GM13976 (cell line): ENCODE measurements at places on chromosomes 5 and 9.

GRCh38 chr5:138874771-138875551 lies at the start of gene LRRTM2:
Gene LRRTM2, minus strand, starts transcription at chr5:138875335. Its CDS starts 424 bp downstream, at chr5:138874911.
- no peak for DNase-seq

DNA sequence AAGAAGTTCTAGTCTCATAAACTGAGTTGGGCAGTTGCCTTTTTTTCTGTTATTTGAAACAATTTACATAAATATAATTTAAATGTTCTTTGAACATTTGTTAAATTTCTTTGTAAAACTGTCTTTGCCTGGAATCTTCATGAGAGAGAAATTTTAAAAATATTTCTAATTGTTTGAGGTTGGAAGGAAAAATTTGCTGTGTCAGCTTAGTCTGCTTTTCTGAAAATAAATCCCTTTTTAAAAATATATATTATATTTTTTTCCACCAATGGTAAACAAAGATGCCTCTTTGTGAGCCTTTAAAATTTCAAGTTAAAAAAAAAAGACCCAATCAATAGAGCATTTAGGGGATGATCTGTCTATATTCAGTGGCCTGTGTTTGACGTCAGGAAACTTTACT lies 542.7 kb downstream of the KIF4B start:
- DNase-seq: no peak

- no peak for DNase-seq
These were observed 413.3 kb upstream of the IRX1 start for GRCh38 chr5:3182133-3182876.

GRCh38 chr9:81245254-81245956 lies 443.9 kb downstream of the TLE1 start:
- no peak for DNase-seq

- DNase-seq: no peak
These were observed 16.7 kb downstream of the BRD9 start for GRCh38 chr5:875931-876330.

GRCh38 chr5:177099422-177100093 lies 12.8 kb downstream of the FGFR4 start:
- DNase-seq: no peak

DNA sequence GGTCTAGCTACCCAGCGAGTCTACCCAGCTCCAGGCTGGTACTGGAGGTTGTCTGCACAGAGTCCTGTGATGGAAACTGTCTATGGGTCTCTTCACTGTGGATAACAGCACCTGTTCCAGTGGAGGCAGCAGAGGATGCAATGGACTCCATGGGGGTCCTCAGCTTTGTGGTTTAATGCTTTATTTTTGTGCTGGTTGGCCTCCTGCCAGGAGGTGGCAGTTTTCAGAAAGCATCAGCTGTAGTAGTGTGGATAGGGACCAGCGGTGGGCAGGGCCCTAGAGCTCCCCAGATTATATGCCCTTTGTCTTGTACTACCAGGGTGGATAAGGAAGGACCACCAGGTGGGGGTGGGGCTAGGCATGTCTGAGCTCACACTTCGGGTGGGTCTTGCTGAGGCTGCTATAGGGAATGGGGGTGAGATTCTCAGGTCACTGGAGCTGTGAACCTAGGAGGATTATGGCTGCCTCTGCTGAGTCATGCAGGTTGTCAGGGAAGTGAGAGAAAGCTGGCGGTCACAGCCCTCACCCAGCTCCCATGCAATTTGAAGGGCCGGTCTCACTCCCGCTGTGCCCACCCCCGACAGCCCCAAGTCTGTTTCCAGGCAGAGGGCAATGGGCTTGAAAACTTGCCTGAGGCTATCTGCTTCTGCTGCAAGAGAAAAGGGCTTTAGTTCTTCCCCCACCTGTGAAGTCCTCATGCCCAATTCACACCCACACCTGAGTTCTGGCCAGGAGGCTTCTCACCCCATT lies 397.1 kb downstream of the TLE1 start:
- no peak for DNase-seq

DNA sequence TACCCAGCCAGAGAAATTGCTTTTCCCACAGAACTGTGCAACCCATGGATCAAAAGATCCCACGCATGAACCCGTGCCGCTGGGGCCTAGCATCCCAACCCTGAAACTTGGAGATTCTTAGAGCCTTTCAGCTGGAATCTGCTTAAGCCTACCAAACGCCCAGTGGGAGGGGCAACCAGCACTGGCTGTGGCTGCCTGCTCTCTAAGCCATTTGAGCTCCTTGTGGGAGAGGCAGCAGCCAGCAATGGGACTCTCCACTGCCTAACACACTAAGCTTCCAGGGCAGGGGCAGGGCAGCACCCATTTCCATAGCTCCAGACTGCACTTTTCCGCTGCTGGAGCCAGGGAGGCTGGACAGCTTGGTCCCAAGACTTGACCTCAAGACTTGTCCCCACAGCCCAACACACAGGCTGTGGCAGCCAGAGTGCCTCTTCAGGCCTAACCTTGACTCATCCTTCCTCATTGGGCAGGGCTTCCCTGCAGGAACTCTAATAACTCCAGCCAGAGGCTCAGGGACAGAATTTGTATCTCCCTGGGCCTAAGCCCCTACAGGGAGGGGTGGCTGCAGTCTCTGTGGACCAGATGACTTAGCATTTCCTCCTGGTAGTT lies 437.4 kb downstream of the MTRR start:
- DNase-seq: no peak

- DNase-seq: no peak
These were observed 55.6 kb downstream of the FANCC start for GRCh38 chr9:95261890-95262289.

DNA sequence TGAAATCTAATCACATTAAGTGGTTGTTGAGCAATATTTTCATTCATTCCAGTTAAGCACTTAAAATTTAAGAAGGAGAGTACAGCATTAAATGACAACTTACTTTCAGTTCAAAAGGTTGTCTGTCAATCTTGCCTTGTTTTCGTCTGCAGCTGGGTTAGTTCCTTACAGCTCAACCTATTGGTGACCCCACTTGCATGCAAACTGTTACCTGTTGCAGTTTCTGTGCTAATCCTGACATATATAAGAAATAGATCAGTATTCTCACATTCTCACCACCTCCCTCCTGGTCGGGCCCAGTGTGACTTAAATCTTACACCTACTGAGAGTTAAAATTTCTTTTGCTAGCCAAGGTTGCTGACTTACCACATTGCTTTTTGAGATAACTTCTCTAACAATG lies 191.8 kb upstream of the SMC2 start:
- no peak for DNase-seq

GRCh38 chr9:93126151-93126781 lies 7.8 kb downstream of the NINJ1 start:
- DNase-seq: no peak

DNA sequence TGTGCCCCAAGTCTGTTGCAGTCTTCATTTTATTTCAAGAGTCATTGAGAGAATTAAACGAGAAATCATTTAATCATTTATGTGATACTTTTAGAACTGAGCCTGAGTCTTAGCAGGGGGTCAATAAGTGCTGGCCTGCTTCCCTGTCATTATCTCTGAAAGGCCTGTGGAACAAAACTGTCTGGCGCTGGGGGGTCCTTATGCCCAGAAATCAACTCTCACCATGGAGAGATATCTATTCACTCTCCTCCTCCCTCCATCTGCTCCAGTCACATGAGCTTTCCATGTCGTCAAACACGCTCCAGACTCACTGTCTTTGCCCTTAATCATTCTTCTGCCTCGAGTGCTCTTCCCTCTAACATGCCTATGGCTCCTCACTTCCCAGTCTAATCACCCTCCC lies 136.8 kb downstream of the ESM1 start:
- no peak for DNase-seq

GRCh38 chr5:132195727-132196126 lies 31.9 kb downstream of the P4HA2 start:
- no peak for DNase-seq

- no peak for DNase-seq
These were observed 130.1 kb downstream of the C9orf50 start for GRCh38 chr9:129490583-129491486.

DNA sequence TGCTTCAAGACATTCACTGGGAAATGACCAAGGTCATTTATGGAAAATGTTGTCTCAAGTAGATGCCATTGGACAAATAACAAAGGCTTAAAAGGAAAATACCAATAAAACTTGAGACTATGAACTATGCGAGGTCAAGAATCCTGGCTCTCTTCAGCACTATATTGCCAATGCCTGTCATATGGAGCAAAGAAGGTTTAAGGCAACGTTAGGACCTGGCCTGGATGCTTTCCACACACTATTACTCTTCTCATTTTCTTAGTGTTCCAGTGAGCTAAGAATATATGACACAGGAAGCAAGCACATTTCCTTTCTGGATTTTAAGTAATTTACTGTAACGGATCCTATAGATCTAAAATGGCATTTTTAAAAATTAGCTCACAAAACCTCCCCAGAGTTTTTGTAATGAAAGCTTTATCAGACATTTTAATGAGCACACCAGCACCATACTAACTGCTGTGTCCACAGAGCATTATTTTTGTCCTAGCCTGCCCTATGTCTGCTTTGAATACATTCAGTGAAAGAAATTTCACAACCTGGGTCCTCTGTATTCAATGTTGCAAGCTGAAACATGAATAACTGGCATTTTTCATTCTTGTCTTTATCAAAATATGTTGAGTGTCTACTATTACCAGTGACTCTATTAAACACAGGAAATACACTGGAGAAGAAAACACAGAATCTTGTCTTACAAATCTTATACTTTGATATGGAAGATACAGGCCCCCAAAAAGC lies 315.6 kb downstream of the CETN3 start:
- no peak for DNase-seq

DNA sequence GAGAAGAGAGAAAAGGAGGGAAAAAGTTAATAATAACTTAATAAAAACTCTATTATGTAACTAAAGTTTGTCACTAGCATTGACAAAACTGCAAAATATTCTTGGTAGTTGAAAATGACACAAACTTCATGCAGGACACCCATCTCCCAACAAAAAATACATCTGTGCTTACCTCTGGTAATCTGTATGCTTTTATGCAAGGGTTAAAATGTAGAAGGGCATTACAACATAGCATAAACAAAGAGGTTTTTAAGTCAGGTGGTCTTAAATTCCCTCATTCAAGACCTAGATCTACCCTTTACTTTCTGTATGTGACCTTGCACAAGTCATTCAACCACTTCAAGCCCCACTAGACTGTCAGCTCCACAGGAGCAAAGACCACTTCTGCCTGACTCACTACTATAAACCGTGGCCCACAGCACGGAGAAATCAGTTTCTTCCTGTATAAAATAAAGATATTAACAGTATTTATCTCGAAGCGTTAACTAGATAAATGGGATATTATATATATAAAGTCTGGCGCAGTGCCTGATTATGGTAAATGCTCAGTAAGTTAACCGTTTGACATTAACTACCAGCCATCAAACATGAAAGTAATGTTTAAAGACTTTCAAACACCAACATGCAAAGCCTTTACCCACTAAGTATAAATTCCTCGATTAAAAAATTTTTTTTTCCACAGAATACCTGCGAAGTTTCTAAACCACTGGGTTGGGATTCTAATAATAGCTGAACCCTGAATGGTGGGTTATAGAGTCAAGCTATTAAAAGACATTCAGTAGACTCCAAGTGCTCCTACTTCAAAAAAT lies 2.0 kb downstream of the FBXL17 start:
- DNase-seq: no peak

DNA sequence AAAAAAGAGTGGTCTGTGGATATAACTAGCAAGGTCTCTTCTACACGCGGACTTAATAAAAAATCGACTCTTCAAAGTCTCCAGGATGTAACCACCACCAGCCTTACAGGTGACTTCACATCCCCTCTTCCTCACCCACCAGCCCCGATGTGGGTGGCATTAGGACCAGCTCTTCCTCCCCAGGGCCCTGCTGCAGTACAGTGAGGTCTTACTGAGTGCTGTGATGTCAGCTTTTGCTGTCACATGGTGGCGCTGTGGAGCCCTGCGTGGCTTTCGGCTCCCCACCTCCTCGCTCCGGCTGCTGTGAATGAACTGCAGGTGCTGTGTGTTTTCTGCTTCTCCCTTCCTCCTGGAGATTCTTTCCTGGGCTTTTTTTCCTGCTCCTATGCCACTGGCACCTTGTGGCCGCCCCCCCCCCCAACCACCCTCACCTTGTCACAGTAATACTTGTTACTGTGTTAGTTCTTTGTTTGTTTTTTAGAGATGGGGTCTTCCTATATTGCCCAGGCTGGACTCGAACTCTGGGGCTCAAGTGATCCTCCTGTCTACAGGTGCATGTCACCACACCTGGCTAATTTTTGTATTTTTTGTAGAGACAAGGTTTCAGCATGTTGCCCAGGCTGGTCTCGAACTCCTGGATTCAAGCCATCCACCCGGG lies 15.8 kb upstream of the RAPGEF1 start:
- DNase-seq: peak; percentile 79

GRCh38 chr5:99586878-99587277 lies 658.1 kb upstream of the CHD1 start:
- no peak for DNase-seq

- no peak for DNase-seq
These were observed 158.7 kb downstream of the GNAQ start for GRCh38 chr9:77872863-77873262.

- no peak for DNase-seq
These were observed 383.5 kb downstream of the RASEF start for GRCh38 chr9:82679472-82679871.

DNA sequence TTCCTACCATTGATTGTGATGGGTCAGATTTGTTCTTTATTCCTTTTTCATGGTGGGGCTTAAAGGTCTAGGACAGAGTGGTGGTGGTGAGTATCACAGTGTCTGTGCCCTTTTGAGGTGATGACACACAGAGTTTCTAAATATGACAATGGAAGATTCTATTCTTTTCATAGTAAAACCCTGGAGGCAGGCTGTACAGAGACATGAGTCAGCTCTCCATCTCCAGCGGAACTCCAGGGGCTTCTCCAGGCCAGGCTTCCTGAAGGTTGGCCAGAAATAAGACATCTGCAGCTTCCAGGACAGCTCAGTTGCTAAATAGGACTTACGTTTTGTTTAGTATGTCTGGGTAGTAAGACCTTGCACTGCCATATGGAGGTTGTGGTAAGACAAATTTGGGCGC lies 229.5 kb downstream of the CD180 start:
- DNase-seq: no peak

DNA sequence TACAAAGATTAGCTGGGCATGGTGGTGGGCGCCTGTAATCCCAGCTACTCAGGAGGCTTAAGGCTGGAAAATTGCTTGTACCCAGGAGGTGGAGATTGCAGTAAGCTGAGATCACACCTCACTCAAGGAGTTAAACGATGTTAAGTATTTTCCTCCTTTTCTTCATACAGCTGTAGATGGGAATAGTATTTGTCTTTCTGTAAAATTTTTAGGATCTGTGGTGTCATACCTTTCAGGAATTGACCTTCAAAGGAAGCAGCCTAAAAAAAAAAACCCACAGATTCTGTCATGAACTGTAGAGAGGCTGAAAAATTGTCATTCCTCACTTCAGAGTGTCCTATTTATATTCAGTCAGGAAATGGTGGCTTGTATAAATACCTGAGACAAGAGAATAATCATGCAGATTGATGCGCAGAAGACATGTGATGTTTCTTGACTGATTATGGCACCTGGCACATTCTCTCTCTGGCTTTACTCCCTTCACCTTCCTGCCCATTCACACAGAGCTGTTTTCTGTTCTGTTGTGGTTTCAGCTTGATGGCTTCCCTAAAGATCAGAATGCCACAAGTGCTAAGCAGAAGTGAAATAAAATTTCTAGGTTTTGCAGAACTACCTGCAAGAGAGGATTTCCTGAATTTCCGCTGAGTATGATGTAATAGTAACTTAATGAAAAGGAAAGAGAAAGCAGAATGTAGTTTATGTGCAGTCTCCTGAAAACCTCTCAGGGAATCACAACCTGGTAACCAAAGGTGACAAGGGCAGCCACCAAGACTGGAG lies 3.8 kb downstream of the IFNA1 start:
- peak; percentile 26 for DNase-seq
